Activated naive CD4-positive, alpha-beta T cell treated with anti-CD3 and anti-CD28 coated beads for 36 hours (primary cell): ENCODE measurements at places on chromosomes 12 and 14. TPM values are rescaled to one million over a fixed set of nuclear protein-coding genes. Genes with fewer than 3 reads are reported as not detected.

FAIM2 gene
- 0.42 TPM for total RNA-seq

- H3K27me3 ChIP-seq, result no peaks in the 10 kb centered on the region
- DNase-seq, result no peak
- no peak overlapping the region for H3K27ac ChIP-seq
- H3K4me1 ChIP-seq, result no peaks in the 10 kb centered on the region
- no peaks in the 10 kb centered on the region for H3K36me3 ChIP-seq
Measured at GRCh38 chr14:83044001-83044400, 1510.3 kb upstream of the SEL1L start.

GRCh38 chr12:25262389-25263074 is 11.8 kb upstream of the KRAS start:
- no peaks in the 10 kb centered on the region for H3K27me3 ChIP-seq
- no peak for DNase-seq
- peaks cover 3% of the 10 kb centered on the region for H3K4me1 ChIP-seq
- no peak overlapping the region for H3K27ac ChIP-seq
- H3K36me3 ChIP-seq, result no peaks in the 10 kb centered on the region

- H3K4me3 ChIP-seq, result no peak overlapping the region
- no peak overlapping the region for H3K27ac ChIP-seq
- H3K4me1 ChIP-seq, result no peaks in the 10 kb centered on the region
Measured at GRCh38 chr12:21815306-21816062, 41.0 kb upstream of the KCNJ8 start.
